ENCODE measurements at places on chromosomes 3 and 15.

DNA sequence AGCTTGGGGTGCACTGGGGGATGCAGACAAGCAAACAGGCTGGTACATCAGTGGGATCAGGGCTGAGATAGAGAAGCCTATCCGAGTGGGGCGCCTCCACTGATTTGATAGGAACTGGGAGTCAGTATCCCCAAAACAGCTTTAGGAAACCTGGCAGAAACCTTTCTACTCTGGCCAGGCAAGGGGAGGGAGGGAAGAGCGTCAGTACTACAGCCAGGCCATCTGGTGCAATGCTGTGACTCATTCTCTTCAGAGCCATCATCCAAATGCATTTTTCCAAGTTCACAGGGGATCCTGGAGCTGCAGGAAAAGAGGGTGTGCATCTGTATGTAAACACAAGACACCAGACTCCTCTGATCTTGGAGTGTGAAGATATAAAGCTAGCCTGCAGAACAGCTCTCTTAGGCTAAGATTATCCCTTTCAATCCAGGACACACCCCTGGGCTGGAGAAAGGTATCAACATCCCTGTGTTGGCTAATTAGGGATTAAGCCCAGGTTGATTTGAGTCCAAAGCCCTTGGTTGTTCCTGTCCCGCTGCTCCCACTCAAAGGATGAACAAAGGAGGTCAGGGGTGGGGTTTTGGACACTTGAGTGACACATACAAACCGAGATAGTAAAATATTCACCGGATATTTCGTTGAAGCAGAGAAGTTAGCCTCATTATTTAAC is 9.3 kb downstream of the GALNT15 start:
- no peak for DNase-seq

DNA sequence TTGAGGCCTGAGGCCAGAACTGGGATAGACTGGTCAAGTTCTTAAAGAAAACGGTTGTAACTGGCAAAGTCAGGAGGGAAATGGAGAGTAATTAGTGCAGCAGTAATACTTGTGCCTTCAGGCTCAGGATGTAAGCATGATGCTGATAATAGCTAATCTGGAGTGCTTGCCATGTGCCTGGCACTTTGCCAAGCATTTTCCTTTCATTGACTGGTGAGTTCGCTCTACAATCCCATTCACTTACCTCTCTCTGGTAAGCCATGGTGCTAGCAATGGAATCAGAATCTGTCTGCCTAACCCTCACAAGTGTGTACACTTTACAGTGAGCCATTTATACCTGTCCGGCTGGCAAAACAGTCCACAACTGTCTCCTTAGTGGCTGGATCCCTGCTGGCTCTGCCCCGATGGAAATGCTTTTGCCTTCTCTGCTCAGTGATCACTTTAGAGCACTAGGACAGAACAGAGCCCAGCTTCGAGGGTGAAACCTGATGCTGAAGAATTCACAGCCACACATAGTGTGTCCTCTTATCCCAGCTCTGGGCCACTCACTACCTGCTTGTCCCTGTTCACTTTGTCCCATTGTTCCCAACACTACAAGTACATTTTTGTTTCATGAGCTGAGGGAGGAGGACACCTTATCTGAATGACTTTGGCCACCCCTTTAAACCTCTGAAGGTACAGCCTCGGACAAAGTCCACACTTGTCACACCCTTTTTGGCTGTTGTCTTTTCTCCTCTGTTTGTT is 10.3 kb downstream of the CHP1 start:
- DNase-seq = no peak

GRCh38 chr15:48965972-48966371 is 2.3 kb upstream of the SHC4 start:
- no peak for DNase-seq

DNA sequence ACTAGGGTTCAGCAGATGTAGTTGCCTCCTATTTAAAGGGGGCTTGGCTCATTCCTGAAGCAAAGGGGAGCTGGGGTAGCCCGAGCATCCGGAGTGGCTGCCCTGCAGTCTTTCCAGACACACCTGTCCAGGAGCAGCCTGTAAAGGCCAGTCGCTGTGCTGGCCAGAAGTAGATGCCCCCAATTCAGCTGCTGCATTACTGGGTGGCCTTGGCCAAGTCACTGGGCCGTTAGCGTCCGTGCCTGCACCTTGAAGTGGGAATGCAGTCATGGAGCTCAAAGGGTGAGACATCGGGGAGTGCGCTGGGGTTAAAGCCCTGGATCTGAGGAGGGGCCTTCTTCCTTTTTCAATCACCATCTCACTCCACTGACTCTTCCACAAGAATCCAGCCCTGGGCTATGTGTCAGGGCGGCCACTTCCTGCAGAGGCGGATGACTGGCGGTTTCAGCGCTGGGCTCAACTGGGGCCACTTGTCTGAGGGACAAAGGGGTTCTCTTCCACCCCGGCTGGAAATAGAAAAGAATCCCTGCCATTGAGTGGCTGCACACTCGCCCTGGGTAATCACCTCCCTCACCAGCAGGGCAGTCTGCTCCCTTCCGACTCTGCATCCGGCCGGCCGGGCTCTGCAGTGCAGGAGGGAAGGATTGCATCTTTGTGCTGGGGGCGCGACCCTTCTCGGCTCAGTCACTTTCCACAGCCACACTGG is 11.8 kb downstream of the ALDH1A3 start:
- no peak for DNase-seq

DNA sequence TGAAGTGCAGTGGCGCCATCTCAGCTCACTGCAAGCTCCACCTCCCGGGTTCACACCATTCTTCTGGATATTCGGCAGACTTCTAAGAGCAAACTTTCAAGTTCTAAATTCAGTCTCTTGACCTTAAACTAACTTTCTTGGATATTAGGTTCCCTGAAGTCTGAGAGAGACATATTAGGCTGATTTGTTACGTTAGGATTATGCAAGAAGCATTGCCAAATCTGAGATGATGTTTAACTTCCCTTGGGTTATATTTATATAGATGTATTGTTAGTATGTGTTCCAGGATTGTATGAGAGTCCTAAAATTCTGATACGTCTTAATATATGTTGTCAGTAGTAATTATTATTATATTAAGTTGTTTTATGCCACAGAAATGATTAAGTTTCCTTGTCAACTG is 80.1 kb downstream of the SLC6A1 start:
- DNase-seq = no peak

- no peak for DNase-seq
Observed at GRCh38 chr15:92079647-92080255, 226.2 kb downstream of the SLCO3A1 start.

DNA sequence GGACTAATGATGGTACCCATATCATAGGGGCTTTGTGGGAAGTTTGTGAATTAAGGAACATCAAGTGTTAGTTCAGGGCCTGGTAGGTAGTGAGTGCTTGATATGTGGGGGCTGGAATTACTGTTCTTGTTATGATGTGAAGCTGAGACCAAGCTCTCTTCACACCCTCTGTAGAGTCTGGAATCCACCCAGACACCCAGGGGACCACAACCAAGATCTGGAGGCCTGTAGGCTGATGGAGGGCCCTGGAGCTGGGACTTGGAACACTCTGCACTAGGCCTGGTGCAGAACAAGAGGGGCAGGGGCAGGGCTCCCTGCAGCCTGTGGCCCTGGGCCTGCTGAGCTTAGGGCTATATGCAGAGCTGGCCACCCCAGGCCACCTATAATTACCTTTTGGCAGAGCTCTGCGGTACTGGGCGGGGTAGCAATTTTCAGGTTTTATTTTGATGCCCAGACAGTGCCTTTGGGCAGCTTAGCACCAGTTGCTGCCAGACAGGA is 13.1 kb upstream of the PRKCD start:
- DNase-seq = no peak

- DNase-seq = no peak
Observed at GRCh38 chr3:124850633-124851032, 36.5 kb downstream of the ITGB5 start.

DNA sequence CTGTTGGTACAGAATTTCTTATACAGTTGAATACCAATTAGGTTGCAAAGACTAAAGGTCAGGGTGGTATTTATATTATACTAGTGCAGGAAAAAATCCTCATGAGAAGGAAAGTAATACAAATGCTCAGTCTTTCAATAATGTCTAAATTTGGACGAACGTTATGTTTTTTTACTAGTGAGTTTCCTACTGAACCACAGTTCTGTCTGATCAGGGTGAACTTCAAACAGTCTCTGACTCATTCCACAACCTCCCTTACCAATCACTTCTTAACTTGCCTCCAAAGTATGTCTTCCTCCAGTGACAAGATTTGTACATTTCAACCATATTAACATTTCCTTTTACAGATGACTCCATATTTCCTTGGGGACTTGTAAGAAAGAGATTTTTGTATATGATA is 3.4 kb downstream of the TMEM212 start:
- no peak for DNase-seq

- DNase-seq = no peak
Observed at GRCh38 chr15:65386886-65387285, 9.1 kb upstream of the IGDCC3 start.

GRCh38 chr3:71454512-71455403 is 128.8 kb downstream of the FOXP1 start:
- DNase-seq = no peak

DNA sequence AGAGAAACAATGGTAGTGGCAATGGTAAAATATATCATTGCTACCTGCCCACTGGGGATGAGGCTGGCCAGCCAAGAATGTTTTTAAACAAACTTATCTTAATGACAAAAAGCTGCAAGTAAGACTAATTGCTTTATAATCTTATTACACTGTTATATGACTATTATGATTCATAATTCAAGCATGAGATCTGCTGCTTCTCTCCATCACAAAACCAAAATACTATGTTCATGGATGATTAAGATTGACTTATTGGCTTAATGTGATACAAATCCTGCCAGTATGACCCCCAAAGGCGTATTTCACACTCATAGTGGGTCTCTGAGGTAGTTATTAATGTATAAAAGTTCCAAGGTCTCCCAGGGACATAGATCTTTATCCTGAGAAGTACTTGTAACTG is 52.6 kb downstream of the FBN1 start:
- DNase-seq = no peak

- DNase-seq = no peak
Observed at GRCh38 chr15:50183112-50183794, 1.3 kb downstream of the SLC27A2 start.

DNA sequence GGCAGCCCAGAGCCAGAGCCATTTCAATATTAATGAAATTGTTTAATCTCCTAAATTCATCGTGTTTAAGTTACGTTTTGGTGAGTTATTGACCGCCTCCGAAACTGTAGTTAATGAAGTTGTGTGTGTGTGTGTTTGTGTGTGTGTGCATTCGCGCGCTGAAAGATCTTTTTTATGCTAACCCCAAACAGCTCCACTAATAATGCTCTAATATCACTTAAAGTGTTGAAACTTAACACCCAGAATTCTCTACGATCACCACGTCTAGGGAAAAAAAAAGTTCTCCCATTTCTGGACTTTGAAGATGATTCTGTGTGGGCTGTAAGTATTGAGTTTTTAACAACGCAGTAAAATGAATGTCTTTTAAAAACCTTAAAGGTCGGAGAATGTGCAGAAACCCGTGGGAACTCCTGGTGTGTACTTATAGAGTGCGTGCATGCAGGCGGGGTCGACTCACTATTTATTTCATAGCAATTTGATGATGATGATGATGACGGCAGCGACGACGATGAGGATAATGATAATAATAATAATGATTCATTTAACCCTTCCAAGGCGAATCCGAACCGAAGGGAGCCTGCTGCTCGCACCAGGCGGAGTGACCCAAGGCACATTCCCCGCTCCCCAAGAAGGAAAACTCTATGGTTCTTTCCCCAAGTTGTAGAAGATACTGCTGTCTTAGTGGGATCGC is 1.4 kb upstream of the FOXB1 start:
- no peak for DNase-seq

GRCh38 chr3:58666683-58667082 is at the start of gene FAM3D:
TSS of gene FAM3D (minus strand) at chr3:58666774. CDS start at chr3:58655563, 11,211 bp downstream.
- DNase-seq = no peak

DNA sequence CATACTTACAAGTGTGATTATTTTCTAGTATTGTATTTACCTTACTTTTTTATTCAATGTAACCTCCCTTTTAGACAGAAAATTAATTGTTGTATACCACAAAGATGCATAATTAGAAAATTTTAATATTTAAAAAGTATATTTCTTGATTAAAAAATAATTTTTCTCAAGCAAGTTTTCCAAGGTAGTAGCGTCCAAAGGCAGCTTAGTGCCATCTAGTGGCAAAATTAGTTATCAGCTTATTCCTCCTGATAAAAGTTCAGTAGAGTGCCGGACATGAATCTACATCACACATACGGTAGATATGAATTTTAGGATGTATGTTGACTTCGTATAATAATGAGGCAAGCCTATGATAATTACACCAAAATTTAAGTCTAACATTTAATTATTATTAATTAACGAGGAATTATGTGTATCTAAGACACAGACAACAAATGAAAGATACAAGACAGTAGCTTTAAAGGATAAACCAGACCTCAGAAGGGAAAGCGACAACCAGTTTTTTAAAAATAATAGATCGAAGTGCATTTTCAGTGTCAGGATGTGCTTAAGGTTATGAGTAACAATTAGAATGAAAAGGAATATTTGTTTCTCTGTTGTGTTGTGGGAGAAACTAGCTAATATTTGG is 405.9 kb downstream of the ROBO1 start:
- DNase-seq = no peak

- no peak for DNase-seq
Observed at GRCh38 chr3:39216176-39216790, 23.9 kb upstream of the XIRP1 start.

DNA sequence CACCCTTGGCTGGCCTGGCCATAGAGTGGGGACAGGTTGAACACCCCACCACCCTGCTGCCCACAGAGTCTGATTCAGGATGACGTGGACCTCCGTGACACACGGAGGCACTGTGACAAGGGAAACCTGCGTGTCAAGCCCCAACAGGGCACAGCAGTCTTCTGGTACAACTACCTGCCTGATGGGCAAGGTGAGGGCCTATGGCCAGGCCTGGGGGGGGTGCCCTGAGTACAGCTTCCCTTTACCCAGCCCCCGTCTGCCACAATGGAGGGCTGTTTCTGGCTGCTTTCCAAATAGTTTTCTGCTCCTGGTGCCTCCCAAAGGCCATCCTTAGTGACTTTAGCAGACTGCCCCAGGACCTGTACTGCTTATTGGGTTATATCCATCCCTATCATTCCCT is 1.2 kb upstream of the WDR6 start:
- no peak for DNase-seq

GRCh38 chr3:139127101-139127500 is 82.4 kb upstream of the PRR23C start:
- no peak for DNase-seq

DNA sequence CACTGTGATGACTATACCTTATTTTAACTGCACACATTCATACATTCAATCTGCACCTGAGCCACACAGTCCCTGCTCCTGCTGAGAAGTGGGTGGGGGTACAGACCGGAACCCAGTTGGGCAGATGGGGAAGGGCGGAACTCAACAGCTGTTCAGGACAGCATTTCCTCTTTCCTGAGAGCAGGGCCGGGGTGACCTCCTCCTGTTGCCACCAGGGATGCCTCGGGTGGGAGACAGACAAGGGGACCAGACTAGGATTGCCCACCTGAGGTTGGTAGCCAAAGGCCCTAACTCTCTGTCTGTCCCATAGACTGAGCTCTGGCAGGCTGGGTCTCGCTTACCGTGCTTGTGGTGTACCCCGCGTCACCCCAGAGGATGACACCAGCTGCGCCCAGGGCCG is 3.9 kb downstream of the HYAL2 start:
- DNase-seq = no peak

GRCh38 chr3:71129611-71130431 is 453.7 kb downstream of the FOXP1 start:
- DNase-seq = no peak
